ENCODE measurements at places on chromosomes 5 and 9. TPM values are rescaled to one million over a fixed set of nuclear protein-coding genes. Genes with fewer than 3 reads are reported as not detected.

CXCL14 gene
- total RNA-seq: not detected

FOXD4L4 gene
- total RNA-seq: 0.15 TPM

NMUR2 gene
- total RNA-seq: not detected

DNA sequence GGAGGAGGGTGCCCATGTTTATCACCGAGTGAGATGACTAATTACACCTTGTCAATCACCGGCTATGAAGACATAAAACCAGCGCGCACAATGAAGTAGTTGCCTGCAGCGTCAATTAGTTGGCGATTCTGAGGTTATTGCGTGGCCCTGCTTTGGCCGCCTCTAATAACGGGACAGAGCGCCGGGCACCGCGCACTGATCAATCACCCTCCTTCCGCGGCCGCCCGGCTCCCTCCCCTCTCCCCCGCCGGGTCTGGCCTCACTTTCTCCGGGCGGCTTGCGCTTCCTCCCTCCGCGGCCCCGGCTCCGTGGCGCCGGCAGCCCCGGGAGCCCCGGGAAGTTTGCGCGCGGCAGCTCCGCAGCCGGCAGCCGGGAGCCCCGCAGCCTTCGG, 3.3 kb upstream of the LHX2 start:
- H3K4me3 ChIP-seq: no peak overlapping the region
- H3K36me3 ChIP-seq: no peaks in the 10 kb centered on the region
- no peak overlapping the region for H3K27ac ChIP-seq
- DNase-seq: no peak
- H3K4me1 ChIP-seq: no peaks in the 10 kb centered on the region

DNA sequence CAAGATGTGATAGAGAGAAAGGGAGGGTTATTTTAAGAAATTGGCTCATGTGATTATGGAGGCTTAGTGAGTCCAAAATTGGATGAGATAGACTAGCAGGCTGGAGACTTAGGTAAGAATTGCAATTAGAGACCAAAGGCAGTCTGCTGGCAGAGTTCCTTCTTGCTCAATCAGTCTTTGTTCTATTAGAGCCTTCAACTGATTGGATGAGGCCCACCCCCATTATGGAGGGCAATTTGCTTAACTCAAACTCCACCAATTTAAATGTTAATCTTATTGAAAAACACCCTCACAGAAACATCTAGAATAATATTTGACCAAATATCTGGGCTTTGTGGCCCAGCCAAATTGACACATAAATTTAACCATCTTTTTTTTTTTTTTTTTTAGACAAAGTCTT, 23.9 kb upstream of the TPD52L3 start:
- H3K27ac ChIP-seq: no peak overlapping the region
- H3K4me3 ChIP-seq: no peak overlapping the region
- no peaks in the 10 kb centered on the region for H3K36me3 ChIP-seq
- H3K27me3 ChIP-seq: no peaks in the 10 kb centered on the region
- H3K4me1 ChIP-seq: no peaks in the 10 kb centered on the region
